ENCODE measurements at places on chromosomes 5 and 9.

GRCh38 chr9:15158064-15158463 lies 149.0 kb downstream of the TTC39B start:
- no peak for DNase-seq

GRCh38 chr9:94866770-94867169 lies 140.3 kb downstream of the AOPEP start:
- no peak for DNase-seq

- DNase-seq = no peak
Observed at GRCh38 chr9:121612511-121612998, 38.9 kb upstream of the DAB2IP start.

DNA sequence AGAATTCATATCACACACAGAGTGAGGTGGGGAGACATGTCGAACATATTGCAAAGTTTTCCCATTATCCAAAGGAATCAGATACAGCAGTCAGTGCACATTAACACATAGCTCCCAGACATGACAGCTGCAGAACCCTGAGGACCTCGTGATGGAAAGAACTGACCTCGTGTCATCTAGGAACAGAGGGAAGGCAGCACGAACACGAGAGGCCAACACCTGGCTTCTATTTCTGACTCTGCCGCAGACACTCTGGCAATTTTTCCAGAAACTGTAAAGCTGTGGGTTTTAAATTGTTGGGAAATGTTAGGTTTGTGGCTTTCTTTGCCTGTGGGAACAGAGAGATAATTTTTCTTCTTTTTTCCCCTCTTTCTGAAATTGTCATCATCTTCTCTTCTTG lies 315.0 kb upstream of the PIK3R1 start:
- DNase-seq = no peak

DNA sequence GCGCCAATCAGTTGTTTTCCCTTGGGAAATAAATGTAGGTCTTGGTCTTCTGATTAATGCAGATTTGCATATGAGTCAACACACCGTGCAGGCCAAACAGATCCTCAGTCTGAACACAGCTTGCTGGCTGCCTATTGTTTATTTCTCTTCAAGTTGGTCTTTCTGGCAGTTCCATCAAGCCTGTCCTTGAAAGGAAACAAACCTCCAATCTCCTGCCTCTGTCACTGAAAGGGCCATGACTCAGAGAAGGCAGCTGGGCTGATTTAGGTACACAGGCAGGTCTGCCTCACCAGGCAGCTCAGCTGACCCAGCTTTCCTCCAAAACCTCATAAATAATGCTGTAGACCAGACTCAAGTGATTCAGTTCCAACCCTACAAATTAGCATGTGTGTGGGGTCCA lies 175.9 kb downstream of the MAN2A1 start:
- DNase-seq = no peak

DNA sequence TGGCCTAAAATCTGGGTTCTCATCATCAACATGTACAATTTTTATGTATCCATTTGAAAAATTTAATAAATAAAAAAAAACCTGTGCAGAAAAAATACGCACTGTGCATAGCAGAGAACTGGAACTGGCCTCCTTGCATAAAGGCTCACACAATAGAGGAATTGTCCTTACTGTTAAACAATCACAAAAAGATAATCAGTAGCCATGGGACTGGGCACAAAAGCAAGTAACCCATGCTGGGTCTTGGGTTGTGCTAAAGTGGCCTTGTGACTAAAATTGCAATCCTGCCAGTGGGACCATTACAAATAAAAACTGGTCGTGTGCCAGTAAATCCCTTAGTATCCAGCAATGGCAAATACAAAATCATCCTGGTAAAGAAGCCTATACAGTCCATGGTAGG lies 1646.6 kb downstream of the MAT2B start:
- DNase-seq = no peak

- no peak for DNase-seq
Observed at GRCh38 chr5:18028036-18028435, 393.8 kb downstream of the TAF11L14 start.

GRCh38 chr5:59521476-59521875 lies 372.1 kb downstream of the PDE4D start:
- DNase-seq = no peak

DNA sequence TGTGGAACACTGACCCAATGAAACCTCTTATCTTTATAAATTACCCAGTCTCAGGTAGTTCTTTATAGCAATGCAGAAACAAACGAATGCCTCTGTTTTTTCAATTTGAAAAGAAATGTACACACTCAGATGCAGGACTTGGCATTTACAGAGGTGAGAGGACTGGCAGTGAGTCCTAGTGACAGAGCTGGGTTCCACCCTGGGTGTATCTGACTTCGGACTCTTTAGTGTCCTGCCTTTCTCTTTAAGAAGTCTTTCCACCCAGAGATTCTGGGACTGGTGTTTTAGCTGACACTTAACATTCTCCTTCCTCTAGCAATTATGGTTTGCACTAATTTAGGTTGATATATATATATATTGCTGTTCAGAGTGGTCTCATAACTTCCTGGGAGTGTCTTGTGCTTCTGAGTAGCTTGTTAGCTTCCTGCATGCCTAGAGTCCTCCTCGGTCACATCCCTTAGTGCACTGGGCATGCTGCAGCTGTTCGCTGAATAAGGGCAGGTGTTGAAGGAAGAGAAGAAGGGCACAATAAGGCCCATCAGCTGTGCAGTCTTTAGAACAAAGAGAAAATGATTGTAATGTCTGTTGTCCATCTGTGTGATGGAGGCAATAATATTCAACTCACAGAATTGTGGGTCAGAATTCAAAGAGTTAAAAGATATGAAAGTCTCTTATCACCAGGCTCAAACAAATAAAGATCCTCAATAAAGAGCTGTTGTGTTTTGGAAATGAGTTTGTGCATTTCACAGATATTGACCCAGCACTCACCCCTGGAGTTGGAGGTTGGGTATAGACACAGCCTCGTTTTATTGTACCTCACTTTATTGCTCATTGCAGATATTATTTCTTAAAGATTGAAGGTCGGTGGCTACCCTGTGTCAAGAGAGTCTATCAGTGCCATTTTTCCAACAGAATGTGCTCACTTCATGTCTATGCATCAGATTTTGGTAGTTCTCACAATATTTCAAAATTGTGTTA lies 187.1 kb downstream of the TRIM32 start:
- no peak for DNase-seq

DNA sequence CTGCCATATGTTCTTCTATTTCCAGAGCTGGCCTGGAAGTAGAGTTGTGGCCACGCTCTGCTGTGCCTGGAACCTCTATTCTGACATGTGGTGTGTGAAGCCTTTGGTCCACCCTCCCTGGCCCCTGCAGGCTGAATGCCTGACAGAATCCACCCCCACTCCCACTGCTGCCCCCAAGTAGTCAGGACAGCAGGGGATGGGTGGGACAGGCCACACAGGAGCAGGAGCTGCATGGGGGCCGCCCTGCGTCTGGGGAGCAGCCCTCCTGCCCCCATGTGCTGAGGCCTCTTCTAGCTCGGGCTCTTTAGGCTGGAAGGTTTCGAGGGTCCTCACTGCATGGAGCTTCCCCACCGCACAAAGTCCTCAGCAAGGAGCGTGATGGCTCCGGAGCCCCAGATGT lies 32.6 kb upstream of the IRX4 start:
- no peak for DNase-seq

GRCh38 chr5:82004511-82004910 lies 32.7 kb downstream of the ATG10 start:
- no peak for DNase-seq

GRCh38 chr5:154473581-154474283 lies 4.3 kb downstream of the HAND1 start:
- DNase-seq = no peak

DNA sequence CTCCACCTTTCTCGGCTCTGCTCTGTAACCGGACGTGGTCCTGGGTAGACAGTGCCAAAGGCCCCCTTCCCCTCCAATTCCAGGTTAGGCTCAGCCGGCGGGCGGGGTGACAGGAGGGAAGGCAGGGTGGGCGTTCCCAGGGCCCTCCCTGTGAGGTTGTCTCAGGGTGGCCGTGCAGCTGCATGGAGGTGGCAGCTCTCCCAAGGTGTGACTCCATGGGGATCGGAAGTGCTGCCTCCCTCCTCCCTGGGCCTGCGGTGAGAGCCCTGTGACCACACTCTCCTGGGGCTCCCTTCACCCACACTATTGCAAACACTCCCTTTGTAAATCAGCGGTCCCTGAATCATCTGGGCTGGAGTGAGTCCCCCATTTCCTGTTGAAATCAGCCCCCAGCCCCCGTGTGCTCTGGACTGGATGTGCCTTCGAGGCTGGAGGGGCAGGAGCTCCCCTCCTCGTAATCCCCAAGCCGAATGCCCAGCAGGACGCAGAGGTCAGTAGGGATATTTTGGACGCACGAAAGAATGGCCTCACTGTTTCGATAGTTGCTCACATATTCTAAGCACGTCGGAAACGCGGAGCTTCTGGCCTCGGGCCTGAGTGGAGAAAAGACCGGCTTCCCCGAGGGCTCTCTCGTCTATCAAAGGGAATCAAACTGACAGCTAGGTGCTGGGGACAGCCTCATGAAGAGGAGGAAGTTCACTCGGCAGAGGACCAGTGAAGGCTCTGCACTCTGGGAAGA lies 107.6 kb upstream of the COL5A1 start:
- DNase-seq = no peak

DNA sequence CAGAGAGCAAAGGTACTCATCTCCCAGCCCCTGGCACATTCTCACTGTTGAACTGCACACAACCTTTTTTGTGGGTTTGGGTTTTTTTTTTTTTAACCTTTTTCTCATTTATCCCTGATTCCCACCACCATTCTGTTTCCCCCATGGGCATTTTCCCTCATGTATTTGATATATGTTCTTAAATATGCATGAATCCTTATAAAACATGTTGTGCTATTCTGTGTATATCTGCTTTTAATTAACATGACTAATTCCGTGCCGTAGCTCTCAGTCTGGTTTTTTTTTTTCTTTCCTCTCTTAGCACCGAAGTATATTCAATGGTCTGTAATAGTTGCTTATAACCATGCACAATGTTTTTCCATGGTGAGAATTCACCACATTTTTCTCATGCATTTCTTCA lies 204.5 kb downstream of the RGS3 start:
- DNase-seq = no peak

DNA sequence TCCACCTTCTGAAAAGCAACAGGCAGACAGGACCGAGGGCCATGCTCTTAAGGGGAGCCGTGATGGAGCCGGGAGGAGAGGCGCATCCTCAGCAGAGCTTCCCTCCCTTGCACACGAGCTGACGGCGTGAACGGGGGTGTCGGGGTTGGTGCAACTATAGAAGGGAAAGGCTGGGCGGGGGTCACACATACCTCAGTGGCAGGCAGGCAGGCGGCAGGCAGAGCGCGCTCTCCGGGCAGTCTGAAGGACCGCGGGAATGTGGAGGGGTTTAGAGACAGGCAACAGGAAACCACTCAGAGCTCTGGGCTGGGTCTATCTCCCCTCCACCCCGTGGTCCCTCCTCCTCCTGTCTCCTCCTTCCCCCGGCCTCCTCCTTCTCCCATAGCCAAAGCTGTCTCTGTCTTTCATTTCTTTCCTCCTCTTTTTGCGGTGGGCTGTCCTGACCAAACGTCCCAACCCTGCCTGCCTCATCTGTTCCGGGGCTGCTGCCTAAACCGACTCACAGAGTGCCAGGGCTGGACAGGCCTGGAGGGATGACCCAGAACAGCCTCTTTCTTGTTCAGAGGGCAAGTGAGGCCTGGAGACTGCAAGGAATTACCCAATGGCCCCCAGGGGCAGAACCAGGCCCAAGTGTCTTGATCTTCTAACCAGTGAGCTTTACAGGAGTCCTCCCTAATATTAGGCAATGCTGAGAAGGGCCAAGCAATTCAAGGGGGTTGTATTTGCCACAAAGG lies at the start of gene SPARC:
Gene SPARC (minus strand): TSS at position 242 of the 734 bp plus-strand sequence. CDS start 10,727 bp downstream, outside the sequence.
- no peak for DNase-seq

DNA sequence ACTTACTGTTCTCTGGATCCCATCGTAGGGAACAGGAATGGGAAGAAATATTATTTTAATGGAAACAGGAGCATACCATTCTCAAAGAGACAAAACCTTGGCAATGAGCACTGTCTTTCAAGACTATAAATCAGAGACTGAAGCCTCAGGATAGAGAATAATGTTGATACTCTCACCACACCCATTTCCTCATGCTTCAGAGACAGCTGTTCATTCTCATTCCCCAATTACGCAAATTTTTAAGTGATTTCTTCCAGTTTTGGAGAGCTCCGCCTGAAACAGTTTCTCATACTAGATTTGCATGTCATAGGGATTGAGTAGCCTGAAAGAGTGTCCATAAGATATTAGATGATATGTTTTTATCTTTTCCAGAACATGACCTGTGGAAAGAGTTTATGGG lies 290.5 kb upstream of the RASA1 start:
- DNase-seq = no peak

DNA sequence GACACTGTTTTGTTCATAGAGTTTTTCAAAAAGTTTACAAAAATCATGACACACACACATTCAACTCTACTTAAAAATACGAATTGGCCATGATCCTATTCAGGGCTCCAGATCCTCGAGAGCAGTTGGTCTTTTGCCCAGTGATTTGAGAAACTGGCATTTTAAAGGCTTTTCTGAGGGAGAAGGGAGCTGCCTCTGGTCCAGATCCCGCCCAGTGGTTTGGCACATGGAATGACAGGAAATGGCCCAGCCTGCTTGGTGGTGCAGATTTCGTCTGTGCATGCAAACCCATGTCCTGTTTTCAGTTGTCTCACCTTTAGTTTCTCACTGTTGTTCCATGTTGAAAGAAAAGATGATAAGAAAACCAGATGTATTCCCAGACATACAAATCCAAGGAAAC lies 3.6 kb downstream of the CAMK4 start:
- DNase-seq = no peak

DNA sequence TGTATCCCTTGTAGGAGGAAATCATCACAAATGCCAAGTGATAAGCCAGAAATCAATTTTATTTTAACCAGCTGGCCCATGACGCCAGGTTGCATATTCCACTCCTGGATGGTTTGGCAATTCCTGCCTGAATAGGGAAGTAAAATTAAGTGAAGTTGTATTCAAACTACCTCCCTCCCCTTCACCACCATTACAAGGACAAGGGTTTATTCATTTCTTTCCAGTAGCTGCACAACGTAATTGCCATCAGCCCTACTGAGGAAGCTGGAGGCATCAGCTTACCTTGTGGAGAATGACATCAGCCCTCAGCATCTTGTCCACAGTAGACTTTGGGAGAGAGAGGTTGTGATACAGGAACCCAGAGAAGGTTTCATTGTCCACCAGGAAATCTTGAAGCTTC lies 66.6 kb downstream of the ABCA1 start:
- DNase-seq = no peak

GRCh38 chr5:124342027-124342471 lies 404.4 kb downstream of the ZNF608 start:
- no peak for DNase-seq

- no peak for DNase-seq
Observed at GRCh38 chr9:2066312-2067273, 51.4 kb downstream of the SMARCA2 start.
